ENCODE measurements at places on chromosomes 4 and X.

- peak; percentile 26 for DNase-seq
Observed at GRCh38 chrX:149829751-149830191, 48.0 kb downstream of the MAGEA9 start.

GRCh38 chrX:9656871-9657270 lies 108.8 kb downstream of the GPR143 start:
- DNase-seq = no peak

GRCh38 chrX:125532411-125533089 lies 212.9 kb downstream of the TEX13C start:
- DNase-seq = no peak

- no peak for DNase-seq
Observed at GRCh38 chr4:152805818-152806217, 26.1 kb downstream of the ARFIP1 start.

DNA sequence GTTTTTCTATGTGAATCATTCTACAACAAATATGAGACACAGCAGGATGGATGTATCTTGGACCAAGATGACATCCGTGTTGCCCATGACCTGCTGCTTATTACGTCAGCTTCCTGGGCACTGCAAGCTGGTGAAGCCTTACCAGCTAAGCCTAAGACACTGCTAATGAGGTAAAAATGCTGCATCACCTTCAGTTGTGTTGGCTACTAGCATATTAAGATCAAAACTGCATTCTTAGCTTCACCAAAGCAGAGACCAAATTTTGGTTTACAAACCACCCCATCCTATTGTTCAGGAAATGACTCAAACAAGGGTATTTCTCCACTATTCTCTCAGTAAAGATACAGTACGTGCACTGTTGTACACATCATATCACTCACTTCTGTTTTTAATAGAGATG lies 50.3 kb downstream of the MAML3 start:
- no peak for DNase-seq

GRCh38 chrX:97159916-97160800 lies 276.4 kb downstream of the RPA4 start:
- DNase-seq = no peak

GRCh38 chrX:43530837-43531236 lies 125.3 kb upstream of the MAOA start:
- DNase-seq = no peak

GRCh38 chr4:188175288-188175687 lies 36.0 kb downstream of the TRIML1 start:
- DNase-seq = no peak

- DNase-seq = no peak
Observed at GRCh38 chrX:131729295-131729694, 185.4 kb downstream of the OR13H1 start.

GRCh38 chrX:102930990-102931756 lies 5.9 kb upstream of the RAB40AL start:
- DNase-seq = no peak

- no peak for DNase-seq
Observed at GRCh38 chr4:108092288-108092687, 76.4 kb downstream of the LEF1 start.

GRCh38 chrX:40166582-40166981 lies 68.8 kb upstream of the BCOR start:
- DNase-seq = no peak

- DNase-seq = no peak
Observed at GRCh38 chr4:15239866-15240265, 188.0 kb upstream of the C1QTNF7 start.

DNA sequence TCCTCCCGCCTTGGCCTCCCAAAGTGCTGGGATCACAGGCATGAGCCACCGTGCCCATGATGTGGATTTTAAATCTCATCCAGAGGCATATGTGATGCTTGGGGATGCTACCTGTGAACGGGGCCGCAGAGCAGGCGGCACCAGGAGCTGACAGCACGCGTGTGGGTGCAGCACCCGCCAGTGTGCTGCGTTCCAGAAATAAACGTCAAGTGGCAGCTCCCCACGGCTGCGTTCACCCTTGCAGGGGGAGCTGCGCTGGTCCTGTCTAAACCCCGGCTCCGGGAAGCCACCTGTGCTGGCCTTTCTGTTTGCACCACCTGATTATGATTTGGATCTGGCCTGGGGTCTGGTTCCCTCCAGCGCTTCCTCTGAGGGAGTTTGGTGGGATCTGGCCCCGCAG lies 77.8 kb downstream of the SORCS2 start:
- DNase-seq = no peak

- no peak for DNase-seq
Observed at GRCh38 chr4:15953625-15954024, 9.3 kb downstream of the FGFBP2 start.

DNA sequence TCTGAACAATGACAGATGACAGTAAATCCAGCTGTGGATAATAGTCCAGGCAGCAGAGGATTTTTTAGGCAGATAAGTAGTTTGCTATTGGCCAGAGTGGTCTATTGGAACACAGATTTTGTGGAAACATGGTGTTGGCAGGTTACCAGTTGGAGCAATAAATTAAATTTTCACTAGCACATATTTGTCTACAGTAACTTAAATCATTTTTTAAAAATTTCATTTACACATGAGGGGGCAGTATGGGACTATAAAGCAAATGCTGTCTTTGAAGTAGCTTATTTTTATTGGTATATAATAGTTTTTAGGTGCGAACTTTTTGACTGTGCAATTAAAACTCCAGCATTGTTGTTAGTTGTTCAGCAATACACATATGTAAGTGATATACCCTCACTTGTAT lies 289.8 kb downstream of the ARHGAP10 start:
- no peak for DNase-seq

DNA sequence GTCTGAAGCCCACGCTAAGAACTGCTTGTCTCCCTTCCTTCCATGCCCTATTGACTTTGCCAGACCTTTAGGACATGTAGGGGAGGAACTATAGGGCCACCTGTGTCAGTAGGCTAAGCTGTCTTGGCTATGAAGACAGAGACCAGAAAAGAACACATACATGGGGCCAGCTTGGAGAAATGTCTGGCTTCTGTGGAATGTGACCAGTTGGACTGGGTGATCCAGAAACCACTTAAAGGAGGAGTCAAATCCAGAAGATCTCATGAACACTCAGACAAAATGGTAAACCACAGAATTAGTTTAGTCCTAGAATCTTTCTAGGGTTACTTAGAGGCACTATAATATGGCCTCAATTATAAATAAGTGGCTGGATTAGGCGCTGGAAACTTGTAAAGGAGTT lies 42.0 kb downstream of the PHKA2 start:
- DNase-seq = no peak

- DNase-seq = no peak
Observed at GRCh38 chrX:121245763-121246162, 198.4 kb downstream of the GLUD2 start.

GRCh38 chr4:65971686-65972085 lies 301.4 kb upstream of the EPHA5 start:
- DNase-seq = no peak

- DNase-seq = no peak
Observed at GRCh38 chr4:141215030-141215429, 5.7 kb upstream of the ZNF330 start.

GRCh38 chr4:166413356-166413755 lies 540.3 kb downstream of the TLL1 start:
- DNase-seq = no peak

DNA sequence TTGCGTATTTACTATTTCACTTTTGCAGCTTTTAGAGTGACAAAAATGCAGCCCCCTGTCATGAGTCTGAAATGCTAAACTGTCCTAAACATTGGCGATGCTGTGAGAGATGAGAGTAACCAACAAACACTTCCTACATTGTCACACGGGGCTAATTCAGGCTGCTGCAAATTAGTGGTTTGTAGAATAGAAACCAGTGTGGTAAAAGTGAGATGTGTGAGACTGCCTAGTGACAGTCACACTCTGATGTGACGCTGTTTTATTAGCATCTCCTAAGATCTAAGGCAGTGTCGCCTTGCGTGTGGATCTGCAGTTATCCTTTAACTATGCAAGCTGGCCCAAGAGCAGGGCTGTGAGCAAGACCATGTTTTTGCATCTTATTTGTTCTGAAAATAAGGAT lies 800.2 kb upstream of the TENM3 start:
- DNase-seq = no peak

GRCh38 chr4:48898733-48899431 lies 7.7 kb downstream of the OCIAD2 start:
- DNase-seq = no peak

- no peak for DNase-seq
Observed at GRCh38 chr4:100317032-100317864, 127.0 kb upstream of the DDIT4L start.

DNA sequence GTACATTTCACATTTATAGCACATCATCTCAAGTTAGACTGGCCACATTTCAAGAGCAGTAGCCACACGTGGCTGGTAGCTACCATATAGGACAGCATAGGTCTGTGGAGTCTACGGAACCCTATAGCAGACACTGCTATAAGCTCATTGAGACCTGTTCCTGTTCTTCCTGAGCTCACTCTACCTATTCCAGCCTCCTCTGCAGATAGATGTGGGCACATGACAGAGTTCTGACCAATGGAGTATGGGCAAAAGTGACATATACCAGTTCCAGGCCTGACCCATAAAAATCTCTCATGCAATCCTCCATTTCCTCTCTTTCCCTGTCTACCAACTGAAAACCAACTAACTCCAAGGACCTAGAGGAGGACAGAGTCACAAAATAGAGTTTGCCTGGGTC lies 3.5 kb upstream of the HDAC6 start:
- DNase-seq = no peak

- no peak for DNase-seq
Observed at GRCh38 chrX:19627081-19627480, 111.8 kb upstream of the MAP3K15 start.

GRCh38 chr4:159677521-159677920 lies 574.6 kb downstream of the RAPGEF2 start:
- DNase-seq = peak; percentile 6

GRCh38 chr4:68572653-68573170 lies 3.4 kb downstream of the UGT2B17 start:
- DNase-seq = no peak

DNA sequence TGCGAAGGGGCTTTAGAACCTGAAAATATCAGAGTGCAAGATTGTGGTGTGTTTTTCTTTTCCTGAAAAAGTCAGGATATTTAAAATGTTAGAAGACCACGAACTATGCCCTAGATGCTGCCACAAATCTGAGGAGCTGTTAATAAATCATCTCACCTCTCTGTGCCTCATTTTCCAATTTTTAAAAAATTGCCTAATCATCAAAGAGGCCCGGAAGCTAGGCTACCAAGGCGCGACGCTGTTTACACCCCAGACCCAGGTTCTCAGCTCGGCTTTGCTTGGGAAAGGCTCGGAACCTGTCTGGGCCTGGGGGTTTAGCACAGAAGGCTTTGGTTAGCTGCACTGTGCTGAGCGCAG lies 409.6 kb downstream of the BCOR start:
- DNase-seq = no peak

- DNase-seq = no peak
Observed at GRCh38 chr4:42306221-42307109, 90.8 kb upstream of the SHISA3 start.

DNA sequence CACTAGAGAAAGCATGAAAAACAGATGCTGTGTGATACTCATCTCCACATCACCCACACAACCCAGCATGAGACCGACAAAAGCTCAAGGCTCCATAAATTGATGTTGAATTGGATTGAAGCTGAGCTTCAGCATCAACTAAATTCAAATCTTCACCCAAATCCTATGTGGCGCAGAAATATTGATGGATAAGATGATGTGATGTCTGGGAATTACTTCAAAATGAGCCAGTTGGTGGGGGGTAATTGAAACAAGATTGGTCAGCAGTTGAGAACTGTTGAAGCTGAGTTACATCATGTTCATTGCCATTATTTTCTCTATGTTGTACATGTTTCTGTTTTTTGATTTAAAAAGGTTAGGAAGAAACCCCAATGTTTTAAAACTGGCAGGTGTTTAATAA lies 166.5 kb upstream of the STS start:
- DNase-seq = no peak

- DNase-seq = no peak
Observed at GRCh38 chrX:43716696-43717095, 60.6 kb downstream of the MAOA start.

GRCh38 chrX:39170464-39170863 lies 369.2 kb downstream of the MID1IP1 start:
- DNase-seq = no peak

DNA sequence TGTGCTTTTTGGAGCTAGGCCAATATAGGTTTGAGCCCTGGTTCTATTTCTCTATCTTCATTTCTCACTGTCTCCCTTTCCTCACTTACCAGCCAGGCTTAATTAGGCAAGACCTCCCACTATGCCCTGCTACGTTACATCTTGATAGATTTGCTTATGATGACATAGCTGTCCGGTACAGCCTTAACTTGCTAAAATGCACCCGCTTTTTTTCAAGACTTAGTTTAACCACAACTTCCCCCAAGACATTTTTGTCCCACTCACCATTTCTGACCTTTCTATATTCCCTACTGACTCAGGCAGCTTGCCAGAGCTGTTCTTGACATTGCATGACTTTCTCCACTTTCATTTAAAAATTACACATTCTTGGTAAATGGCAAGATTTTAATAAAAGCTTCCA lies 152.6 kb downstream of the MID1 start:
- peak; percentile 59 for DNase-seq

DNA sequence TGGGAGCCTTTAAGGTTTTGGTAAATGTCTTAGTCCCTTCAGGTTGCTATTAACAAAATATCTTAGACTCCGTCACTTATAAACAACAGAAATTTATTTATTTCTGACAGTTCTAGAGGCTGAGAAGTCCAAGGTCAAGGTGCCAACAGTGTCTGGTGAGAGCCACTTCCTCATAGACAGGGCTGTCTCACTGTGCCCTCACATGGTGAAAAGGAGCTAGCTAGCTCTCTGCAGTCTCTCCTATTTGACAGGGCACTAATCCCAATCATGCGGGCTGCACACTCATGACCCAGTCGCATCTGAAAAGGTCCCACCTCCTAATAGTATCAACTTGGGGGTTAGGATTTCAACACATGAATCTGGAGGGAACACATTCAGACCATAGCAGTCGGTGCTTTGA lies 63.4 kb upstream of the KLF3 start:
- DNase-seq = no peak

GRCh38 chrX:7996414-7996813 lies 69.2 kb upstream of the PNPLA4 start:
- no peak for DNase-seq

GRCh38 chrX:1909419-1910206 lies 294.8 kb downstream of the ASMT start:
- no peak for DNase-seq

DNA sequence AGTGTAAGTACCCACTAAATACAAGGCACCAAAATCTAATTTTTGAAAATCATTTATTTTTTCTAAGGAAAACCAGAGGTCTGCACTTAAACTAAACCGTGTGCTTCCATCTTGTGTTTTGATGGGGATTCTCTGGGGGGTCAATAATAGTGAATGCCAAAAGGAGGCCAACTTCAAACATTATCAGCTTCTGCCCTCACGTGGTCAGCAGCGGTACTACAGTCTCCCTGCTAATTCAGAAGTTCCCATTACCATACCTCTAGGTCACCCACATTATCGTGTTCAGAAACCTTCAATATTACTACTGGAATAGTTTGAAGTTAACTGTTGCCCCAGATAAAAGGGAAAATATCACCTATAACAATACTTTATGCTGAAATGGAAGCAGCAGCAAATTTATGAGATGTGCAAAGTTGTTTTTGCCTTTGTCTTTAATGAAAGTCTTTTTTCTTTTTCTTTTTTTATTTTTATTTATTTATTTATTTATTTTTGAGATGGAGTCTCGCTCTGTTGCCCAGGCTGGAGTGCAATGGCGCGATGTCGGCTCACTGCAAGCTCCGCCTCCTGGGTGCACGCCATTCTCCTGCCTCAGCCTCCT lies 17.3 kb downstream of the CTPS2 start:
- no peak for DNase-seq
